ENCODE measurements at places on chromosomes 7 and 10.

DNA sequence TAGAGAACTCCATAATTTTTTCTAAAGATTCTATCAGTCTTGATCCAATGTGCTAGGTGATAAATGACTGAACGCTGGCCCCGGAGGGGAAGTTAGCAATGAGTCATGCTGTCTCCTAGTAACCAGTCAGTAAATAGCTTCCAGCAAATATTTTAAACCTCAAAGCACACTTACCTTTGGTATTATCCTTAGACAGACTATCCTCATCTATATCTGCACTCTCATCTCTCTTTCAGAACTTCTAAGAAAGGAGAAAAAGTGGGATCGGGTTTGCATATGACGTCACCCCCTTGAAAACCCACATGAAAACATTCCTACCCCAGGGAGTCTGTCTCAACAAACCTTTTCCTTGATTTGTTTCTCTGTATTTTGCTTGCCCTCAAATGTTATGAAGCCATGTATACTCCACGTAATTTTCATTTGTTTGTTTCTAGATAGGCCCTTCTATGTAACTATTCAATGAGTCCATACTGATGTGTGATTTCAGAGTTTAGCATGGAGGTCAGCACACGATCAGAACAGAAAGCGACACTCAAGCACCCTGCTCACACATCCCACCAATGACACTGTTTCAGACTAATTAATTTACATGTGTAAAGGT lies 174.9 kb upstream of the NRP1 start:
- peak; percentile 21 for DNase-seq

- no peak for DNase-seq
Measured at GRCh38 chr7:10934292-10934691, 39.4 kb upstream of the PHF14 start.

DNA sequence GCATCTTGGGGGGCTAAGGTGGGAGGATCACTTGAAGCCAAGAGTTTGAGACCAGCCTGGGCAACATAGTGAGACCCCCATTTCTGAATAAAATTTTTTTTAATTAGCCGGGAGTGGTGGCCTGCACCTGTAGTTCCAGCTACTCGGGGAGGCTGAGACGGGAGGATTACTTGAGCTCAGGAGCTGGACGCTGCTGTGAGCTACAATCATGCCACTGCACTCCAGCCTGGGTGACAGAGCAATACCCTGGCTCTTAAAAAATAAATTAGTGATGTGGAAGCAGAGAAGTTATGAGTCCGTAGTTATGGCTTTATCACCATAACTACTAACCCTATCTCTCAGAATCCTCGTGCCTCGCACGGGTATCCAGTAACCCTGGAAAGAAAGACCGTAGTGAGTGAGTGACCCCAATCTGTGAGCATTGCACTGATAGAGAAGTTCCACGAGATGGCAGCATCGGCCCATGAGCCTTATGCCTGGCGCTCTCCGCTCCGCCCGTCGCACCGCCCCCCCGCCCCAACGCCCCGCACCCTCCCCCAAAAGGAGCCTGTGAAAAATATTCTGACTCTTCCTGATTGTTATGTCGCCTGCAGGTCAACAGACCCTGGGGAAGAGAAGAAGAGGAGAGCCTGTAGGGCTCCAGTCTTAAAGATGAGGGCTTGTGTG lies 4.9 kb upstream of the SLC29A3 start:
- peak; percentile 50 for DNase-seq

GRCh38 chr7:112877691-112878460 lies 87.7 kb upstream of the TMEM168 start:
- no peak for DNase-seq

- DNase-seq: no peak
Measured at GRCh38 chr10:117964536-117964935, 82.2 kb downstream of the RAB11FIP2 start.

DNA sequence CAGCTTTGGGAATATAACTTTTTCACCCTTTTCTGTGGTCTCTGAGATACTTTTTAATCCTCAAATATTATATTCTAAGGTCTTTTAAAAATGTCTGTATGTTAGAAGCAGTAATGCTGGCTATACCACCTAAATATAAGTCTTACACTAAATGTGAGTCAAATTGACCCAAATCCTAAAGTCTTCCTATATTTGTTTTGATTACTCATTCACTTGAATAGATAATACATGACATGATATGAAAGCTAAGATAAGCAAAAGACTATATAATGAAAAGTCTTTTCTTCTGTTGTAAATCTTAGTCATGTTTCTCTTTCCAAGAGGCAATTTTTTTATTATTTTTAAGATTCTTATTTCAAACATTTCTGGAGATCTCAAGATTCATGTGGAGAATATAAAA lies 64.2 kb downstream of the HDAC9 start:
- DNase-seq: no peak

DNA sequence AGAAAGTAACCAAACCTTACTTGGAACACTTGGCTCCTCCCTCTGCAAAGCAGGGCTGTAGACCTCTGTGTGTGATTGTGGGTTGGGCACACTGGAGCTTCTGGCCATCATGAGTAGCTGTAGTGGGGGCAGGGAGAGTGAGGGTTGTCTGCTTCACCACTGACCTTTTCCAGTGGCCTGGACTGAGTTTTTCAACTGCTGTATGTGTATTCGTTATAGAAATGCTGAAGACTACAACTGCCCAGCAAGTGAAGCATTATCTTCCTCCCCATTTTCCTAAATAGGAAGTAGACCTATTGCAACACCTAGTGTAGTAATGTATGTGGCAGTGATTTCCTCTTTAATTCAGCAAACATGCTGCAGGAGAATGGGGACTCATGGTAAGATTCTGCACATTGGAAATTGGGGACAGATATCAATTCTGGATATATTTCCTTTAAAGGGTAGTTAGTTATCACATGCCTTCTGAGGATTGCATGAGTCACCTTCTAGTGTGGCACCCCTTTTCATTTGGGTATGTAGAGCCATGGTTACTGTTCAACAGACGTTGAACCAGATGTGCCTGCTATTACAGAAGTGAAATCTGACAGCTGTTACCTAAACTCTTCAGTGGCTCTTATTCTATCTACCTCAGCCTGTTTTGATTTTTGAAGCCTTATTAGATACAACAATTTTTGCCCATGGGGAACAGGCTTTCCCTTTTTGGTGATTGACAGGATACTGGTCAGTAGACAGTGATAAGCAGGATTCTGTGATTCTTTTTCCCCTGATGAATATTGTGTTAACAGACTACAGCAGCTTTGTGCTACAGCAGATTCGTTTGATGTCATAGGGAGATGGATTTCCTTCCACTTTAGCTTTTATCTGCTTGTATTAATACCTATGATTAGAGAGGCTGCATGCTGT lies 130.9 kb downstream of the SND1 start:
- DNase-seq: no peak

GRCh38 chr7:471866-472639 lies 47.6 kb downstream of the PDGFA start:
- DNase-seq: no peak

DNA sequence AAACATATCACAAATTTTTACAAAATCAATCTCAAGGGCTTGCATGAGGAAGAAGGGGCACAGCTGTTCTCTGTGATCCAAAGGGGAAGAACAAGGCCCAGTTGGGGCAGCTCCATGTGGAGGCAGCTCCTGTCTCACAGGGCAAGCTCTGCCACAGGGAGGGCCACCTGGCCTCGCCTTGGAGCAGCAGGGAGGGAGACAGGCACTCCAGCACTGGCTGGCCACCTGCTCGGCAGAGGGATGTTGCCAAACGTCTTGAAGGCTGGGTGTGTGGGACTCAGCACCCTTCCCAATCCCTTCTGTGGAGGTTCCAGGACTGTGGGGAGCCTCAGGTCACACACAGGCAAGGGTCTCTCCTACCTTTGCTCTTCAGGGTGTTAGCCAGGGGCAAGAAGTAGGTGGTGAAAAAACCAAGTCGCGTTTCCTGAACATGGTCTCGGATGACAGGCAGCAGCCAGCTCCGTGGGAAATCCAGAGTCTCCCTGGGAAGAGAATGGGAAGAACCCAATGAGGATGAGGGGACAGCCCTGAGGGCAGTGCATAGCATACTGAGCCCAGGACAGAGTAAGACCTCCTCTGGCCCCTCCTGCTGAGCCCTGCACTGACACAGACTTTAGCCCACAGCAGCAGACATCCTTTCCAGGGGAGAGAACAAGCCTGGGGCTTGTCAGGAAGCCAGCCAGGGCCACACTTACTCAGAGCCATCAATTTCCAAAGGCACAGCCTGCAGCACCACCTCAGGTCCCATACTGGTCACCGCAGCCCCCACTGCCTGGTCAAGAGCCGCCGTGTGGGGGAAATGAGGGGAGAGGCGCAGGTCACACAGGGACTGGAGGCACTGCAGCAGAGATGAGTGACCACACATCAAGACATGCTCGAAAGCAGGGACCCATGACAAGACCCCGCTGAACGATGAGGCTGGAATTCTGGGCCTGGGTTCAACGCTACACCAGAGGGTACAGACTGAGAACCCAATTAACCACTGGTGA lies 21.9 kb downstream of the RRP12 start:
- no peak for DNase-seq

- DNase-seq: no peak
Measured at GRCh38 chr7:47191876-47192291, 390.0 kb downstream of the TNS3 start.

GRCh38 chr10:29295813-29296212 lies 6.9 kb downstream of the LYZL1 start:
- no peak for DNase-seq

- DNase-seq: no peak
Measured at GRCh38 chr10:90927293-90927692, 6.4 kb upstream of the ANKRD1 start.

- DNase-seq: no peak
Measured at GRCh38 chr10:42979721-42980467, 97.0 kb upstream of the RET start.

DNA sequence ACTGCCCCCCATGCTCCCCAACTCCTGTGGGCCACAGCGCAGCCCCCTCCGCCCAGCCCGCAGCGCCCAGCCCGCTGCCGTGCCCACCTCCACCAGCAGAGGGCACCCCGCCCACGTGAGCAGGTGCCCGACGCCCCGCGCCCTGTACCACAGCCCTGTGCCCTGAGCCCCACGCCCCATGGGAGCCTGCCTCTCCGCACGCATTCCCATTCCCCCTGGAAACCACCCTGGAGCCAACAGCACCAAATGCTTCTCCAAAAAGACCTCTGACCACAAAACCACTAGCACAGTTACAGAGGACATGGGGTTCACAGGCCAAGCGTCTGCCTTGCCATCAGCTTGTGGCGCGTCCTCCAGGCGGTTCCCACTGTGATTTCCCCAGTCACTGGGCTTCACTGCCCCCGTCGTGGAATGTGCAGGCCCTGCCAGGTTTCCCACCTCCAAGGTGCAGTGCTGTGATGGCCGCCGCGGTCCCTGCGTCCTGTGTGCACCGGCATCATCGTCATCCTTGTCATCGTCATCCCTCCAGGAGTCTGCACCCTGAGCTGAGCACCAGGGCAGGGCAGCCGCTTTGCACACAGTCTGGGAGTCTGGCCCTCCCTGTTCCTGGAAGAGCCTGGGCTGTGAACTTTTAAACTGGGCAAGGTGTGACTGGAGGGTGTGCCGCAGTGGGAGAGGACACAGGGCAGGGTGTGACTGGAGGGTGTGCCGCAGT lies 61.7 kb downstream of the PWWP2B start:
- peak; percentile 41 for DNase-seq

- DNase-seq: no peak
Measured at GRCh38 chr7:144011458-144012230, 11.5 kb downstream of the OR6B1 start.

DNA sequence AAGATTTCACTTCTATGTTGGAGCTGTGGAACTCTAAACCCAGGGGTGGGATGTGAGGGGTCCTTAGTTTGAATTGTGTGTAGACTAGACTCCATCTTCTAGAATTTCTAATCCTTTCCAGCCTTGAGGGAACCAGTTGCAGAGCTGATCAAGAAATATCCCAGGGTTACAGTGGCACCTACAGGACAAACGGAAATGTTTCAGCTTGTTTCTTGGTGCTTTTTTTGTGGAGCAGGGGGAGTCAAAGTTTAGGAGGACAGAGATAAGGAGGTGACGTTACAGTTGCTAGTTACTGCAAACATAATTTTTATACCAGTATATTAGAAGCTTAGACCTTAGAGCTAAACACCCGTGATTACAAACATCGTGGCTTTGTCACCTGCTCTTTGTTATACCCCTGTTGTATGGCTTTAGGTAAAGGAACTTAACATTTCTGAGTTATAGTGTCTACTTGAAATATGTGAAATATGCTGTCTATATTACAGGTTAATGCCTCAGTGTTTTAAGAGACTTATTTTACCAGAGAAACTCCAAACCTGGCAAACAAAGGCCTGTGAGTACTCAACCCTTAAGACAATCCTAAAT lies 84.5 kb upstream of the DYNC1I1 start:
- DNase-seq: no peak

GRCh38 chr7:50679218-50680007 lies 103.3 kb downstream of the GRB10 start:
- DNase-seq: peak; percentile 63

GRCh38 chr7:155681663-155682062 lies 37.2 kb downstream of the RBM33 start:
- DNase-seq: no peak

DNA sequence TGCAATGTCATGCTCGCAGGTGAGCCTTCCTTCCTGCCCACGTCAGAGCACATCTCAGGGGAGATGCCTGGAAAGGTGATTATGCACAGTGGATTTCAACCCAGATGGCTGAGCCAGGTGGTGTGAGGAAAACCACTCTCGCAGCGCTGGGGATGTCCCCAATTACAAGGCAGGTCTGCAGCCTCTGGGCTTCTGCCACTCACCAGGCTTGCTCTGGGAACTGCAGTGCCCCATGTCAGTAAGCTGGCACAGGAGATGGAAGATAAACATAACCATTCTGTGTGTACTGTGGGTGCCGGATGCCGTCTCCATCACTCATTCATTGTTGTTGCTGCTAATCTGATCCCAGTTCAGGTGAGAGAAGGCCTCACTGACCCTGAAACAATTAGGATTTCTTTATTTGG lies 222.9 kb upstream of the PITRM1 start:
- no peak for DNase-seq

DNA sequence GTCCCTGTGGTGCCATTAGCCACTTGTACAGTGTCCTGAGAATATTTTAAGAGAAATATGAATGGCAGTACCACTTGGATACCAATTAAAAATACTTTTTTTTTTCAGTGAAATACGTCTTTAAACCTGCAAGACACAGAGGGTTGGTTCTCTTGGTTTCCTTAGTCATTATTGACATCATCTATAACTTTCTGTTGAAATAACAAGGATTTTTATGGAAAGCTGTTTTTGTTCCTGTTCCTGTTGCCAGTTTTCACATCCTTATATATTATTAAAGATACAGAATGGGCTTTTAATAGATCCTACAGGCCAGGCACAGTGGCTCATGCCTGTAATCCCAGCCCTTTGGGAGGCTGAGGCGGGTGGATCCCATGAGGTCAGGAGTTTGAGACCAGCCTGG lies 579.9 kb downstream of the AUTS2 start:
- DNase-seq: no peak

DNA sequence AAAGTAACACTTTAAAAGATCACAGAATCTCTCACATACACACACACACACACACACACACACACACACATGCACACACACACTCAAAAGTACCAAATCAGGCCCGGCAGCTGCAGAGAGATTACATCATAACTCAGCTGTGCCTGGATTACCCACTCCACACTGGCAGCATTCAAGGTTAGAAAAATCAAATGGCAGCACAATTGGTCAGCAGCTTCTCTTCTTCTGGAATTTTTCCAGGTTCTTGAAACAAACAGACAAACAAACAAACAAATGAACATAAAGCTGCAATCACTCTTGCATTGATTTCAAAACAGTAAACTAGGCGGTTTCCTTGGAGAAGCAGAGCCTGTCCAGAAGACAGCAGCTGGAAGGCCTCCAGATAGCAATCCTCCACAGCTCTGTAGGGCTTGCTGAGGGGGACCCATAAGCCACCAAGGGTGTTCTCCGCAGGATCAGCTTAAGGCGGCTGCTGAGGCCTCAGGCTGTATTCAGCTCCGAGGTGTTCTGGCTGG lies 24.5 kb upstream of the FAM133B start:
- no peak for DNase-seq

All from CD4-positive, alpha-beta T cell treated with Interleukin-4 for 4 hours (primary cell).